RPMI8226 (cell line): ENCODE measurements at places on chromosomes 2 and 18.

DNA sequence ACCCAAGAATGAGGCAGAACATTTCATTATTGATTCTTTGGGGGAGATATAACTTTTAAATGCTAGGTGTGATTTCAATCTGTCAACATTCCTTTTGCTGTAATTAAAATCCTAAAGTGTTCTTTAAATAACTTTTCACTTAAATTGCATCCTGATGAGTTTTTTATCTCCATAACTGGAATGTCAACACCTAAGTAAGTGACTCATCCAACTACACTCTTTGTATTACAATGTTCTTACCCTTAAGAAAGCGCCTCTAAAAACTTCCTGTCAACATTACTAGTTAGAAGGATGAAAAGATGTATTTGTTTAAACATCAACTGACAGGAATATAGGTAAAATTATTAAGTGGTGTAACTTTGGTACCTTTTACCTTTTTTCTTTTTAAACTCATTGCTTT is 1657.0 kb downstream of the LRP1B start:
- DNase-seq = no peak

DNA sequence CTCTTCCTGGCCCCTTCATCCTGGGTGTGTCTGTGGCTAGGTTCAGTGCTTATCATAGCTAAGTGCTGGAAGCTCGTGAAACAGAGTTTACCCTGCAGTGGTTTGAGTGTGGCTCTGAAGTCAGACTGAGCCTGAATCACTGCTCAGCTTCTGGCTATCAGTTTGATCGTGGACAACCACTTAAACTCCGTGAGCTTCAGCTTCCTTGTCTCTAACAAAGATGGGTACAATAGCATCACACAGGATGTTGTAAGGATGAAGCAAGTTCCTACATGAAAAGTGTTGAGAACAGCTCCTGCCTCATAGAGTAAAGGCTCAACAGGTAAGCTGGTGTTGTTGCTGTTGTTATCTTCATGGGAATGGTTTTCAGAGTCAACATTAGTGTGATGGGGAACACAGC is 210.3 kb downstream of the CLIP4 start:
- DNase-seq = no peak

- no peak for DNase-seq
Observed at GRCh38 chr2:132268977-132269523, 107.3 kb upstream of the ANKRD30BL start.

DNA sequence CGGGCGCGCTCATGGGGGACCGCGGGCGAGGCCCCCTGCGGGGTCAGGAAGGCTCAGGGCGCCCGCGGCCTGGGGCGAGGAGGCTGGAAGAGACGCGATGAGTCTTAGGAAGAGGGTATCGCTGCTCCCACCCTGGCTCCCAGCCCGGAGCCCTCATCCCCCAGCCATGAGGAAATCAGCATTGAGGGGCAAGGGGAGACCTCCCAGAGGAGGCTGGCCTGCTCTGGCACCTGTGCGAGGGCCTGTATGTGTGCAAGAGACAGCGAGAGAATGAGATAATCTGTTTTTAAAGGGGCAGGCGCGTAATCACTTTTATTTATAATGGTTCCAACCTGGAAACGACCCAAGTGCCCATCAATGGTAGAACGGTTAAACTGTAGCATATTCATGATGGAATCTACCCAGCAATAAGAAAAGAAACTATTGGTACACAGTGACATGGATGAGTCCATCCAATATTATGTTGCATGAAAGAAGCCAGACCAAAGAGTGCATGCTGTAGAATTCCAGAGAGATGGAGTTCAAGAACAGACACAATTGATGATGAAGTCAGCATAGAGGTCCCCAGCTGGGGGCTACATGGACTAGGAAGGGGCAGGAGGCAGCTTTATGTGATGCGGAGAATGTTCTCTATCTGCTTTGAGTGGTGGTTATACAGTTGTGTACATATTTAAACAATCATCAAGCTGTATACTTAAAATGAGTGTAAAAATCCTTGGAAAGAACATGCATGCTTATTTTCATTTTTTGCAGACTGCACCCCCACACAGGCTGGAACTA is 14.4 kb downstream of the FBXO41 start:
- no peak for DNase-seq

- no peak for DNase-seq
Observed at GRCh38 chr2:236818281-236819045, 248.8 kb downstream of the ACKR3 start.

DNA sequence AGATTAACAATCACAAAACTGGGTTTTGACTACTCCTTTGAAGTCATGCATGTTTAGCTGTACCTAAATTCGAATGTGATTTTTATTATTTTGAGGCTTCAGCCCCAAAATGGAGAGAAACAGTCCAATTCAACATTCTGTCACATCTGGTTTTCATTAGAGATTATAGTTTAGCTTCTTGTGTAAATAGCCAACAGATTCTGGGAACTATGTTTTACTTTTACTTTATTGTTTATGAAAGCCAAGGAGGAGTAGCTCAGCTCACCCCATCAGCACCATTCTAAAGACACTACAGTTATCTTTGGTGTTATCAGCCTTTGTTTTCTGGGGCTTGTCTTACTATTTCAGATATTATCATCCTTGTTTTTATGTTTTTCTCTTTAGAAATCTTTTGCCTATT is 465.0 kb upstream of the CWC22 start:
- no peak for DNase-seq

GRCh38 chr2:136051001-136051724 is 65.7 kb upstream of the DARS1 start:
- no peak for DNase-seq

- no peak for DNase-seq
Observed at GRCh38 chr2:85132397-85132796, 795 bp upstream of the TCF7L1 start.

DNA sequence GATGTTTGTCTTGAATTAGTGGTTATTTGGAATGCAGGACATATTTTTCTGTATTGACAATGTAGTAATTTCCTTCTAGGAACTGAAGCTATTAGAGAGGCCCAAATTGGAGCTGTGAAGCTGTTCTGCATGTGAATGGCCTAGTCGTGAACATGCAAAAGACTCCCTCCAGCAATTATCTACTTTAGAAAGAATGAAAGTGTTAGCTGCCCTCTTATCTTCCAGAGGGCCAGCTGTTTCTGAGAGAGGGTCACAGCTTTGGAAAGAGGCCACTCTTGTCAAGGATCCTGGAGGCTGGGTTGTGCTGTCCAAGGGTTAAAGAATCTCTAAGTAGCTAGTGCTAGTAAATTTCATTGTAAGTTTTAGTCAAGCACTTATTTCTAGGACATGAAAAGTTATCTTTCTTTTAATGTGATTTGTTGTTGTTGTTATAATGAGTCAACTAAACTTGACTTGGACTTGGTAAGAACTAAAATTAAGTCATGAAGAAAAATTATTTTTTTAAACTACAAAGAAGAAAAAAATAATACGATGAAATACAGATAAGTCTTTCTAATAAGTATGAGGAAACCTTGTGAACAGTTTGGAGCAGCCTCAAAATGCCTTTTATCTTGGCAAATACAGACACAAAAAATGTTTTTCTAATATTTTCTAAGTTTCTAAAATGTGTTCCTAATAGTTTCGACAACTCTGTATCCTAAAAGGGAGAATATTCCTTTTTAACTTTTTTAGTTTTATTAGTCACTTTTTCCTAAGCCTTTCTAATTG is 36.8 kb downstream of the DPP4 start:
- no peak for DNase-seq

DNA sequence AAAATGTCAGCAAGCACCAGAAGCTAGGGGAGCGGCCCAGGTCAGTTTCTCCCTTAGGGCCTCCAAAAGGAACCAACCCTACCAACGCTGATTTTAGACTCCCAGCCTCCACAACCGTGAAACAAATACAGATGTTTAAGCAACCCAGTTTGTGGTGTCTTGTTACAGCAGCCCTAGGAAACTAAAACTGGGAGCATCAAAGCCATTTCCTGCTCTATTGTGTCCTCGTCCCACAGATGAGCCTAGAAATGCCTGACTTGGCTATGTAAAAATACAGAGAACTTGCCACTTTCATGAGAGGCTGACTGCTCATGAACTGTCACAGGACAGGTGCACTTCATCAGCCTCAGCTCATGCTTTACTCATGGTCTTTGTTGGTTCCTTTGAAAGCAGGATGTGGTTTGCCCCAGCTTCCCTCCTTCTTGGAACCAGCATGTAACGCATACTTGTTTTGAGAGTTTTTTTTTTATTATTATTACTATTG is 97.6 kb upstream of the SLC39A10 start:
- peak; percentile 64 for DNase-seq

DNA sequence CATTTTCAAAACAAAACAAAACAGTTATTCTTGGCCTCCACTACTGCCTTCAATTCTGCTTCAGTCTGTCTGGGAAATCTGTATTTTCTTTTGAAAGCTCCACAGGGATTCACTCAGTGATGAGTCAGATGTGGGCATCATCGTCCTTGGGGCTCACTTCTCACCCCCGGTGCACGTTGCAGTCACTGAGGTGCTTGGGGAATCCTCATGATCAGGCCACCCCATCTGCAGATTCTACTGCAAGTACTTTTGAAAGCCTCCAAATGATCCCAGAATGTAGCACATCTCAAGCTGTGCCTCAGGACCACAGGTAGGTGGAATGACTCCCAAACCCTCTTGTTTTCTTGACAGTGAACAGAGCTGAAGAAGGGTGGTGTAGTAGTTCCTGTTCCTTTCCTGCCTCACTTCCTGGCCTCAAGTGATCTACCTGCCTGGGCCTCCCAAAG is 34.3 kb downstream of the LPIN2 start:
- DNase-seq = peak; percentile 26

DNA sequence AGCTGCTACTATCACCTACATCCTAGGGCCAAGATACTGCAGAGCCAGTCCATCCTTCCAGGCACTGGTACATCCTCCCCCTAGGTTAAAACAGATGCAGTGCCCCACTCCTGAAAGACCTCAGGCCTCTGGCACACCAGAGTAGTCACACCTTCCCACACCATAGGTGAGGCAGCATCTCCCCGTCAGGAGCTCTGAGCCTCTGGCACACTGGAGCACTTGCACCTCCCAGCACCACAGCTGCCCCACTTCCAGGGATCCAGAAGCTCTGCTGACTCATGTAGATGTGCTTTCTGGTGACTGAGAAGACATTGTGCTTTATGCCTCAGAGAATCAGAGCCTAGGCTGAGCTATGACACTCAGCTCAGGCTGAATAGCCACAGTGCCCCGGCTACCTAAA is 138.4 kb upstream of the COL3A1 start:
- no peak for DNase-seq

GRCh38 chr2:74439803-74440377 is 1.8 kb downstream of the RTKN start:
- no peak for DNase-seq
